ENCODE measurements at places on chromosomes 6 and 20. TPM values are rescaled to one million over a fixed set of nuclear protein-coding genes. Genes with fewer than 3 reads are reported as not detected.
A peak's percentile ranks its signal among the peaks of the same experiment; 100 is the strongest.

- no peak overlapping the region for H3K4me3 ChIP-seq
- H3K4me1 ChIP-seq: no peaks in the 10 kb centered on the region
Observed at GRCh38 chr6:124557873-124558272, 404.4 kb upstream of the RNF217 start.

- H3K36me3 ChIP-seq: no peaks in the 10 kb centered on the region
- H3K27ac ChIP-seq: no peak overlapping the region
- H3K4me3 ChIP-seq: no peak overlapping the region
- peaks cover 7% of the 10 kb centered on the region for H3K27me3 ChIP-seq
- DNase-seq: no peak
Observed at GRCh38 chr6:1242446-1242845, 69.5 kb upstream of the FOXQ1 start.

GRCh38 chr6:122033564-122034181 lies 365.8 kb upstream of the HSF2 start:
- peaks cover 1% of the 10 kb centered on the region for H3K4me1 ChIP-seq
- no peak overlapping the region for H3K4me3 ChIP-seq
- no peak for DNase-seq
- H3K36me3 ChIP-seq: no peaks in the 10 kb centered on the region
- H3K27me3 ChIP-seq: peaks cover 3% of the 10 kb centered on the region

DNA sequence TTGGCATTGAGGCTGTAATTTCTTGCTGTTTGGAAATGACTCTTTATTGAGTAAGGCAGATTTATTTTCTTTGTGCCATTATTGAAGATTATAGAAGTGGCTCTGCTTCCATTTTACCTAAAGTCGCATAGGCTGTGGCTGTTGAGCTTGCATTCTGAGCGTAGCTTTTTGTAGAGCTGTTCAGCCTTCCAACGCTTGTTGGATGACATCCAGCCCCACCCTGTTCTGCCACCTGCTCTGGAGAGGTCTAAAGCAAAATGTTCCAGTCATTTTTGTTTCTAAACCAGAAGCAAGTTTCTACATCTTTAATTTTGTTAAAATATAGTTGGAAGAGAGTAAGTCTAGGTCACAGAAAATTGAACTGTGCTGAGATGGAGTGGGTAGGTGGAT lies 24.4 kb downstream of the UST start:
- H3K4me1 ChIP-seq: peaks cover 9% of the 10 kb centered on the region
- peaks cover 14% of the 10 kb centered on the region for H3K27me3 ChIP-seq
- H3K36me3 ChIP-seq: no peaks in the 10 kb centered on the region
- no peak overlapping the region for H3K4me3 ChIP-seq
- no peak overlapping the region for H3K27ac ChIP-seq

Gene MAFB
- total RNA-seq: 2.4 TPM

- H3K4me1 ChIP-seq: no peaks in the 10 kb centered on the region
- H3K36me3 ChIP-seq: no peaks in the 10 kb centered on the region
- H3K4me3 ChIP-seq: no peak overlapping the region
- peaks cover 2% of the 10 kb centered on the region for H3K27me3 ChIP-seq
- no peak overlapping the region for H3K27ac ChIP-seq
Observed at GRCh38 chr6:110265273-110265672, 85.0 kb downstream of the CDC40 start.

Gene POPDC3
- total RNA-seq: not detected

Gene HLA-DQA2
- total RNA-seq: 0.34 TPM

- DNase-seq: no peak
- H3K4me1 ChIP-seq: peaks cover 10% of the 10 kb centered on the region
- peaks cover 31% of the 10 kb centered on the region for H3K27me3 ChIP-seq
- H3K4me3 ChIP-seq: no peak overlapping the region
Observed at GRCh38 chr6:130362128-130362527, 3.7 kb upstream of the TMEM200A start.

- no peaks in the 10 kb centered on the region for H3K36me3 ChIP-seq
- H3K27ac ChIP-seq: no peak overlapping the region
- H3K4me3 ChIP-seq: no peak overlapping the region
Observed at GRCh38 chr20:56795492-56795891, 166.4 kb downstream of the TFAP2C start.

DNA sequence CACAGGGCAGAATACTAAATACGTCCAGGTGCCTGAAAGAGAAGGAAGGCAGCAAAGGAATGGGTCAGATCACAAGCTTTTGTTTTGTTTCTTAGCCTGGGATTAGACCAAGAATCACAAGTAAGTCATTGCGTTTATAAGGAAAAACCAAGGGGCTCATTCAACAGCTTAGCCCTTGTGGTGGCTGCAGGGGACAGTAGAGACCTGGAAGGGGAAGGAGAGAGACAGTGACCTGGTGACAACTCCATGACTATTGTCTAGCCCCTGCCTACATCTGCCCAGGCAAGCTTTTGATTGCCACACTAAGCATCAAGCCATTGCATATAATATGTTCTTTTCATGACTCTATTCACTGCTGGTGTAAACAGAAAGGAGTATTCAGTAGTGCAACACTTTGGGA lies 30.2 kb upstream of the TBC1D7 start:
- peaks cover 8% of the 10 kb centered on the region for H3K36me3 ChIP-seq
- peak overlapping the region; percentile 19 for H3K27ac ChIP-seq
- H3K27me3 ChIP-seq: no peaks in the 10 kb centered on the region
- no peak for DNase-seq
- no peak overlapping the region for H3K4me3 ChIP-seq

Gene EFCAB8
- 0.77 TPM for total RNA-seq

DNA sequence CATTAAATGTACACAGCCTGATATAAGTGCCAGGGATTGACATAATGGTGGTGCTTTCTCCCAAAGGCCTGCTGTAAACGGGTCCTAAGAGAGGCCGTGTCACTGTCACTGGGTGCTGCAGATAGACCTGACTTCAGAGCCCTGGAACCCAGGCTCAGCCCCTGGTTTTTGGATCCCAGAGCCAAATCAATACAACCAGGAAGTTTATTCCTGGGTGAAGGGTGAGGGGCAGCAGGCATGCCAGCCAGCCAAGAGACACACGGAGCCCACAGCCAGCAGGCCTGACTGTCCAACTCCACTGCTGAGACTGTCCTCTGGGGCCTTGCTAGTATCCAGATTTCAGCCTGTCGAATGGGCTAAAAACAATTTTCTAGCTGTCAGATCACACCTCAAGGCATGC lies 12.8 kb upstream of the ARMC12 start:
- H3K4me3 ChIP-seq: no peak overlapping the region
- H3K36me3 ChIP-seq: no peaks in the 10 kb centered on the region
- peaks cover 51% of the 10 kb centered on the region for H3K4me1 ChIP-seq

Gene GSTA4
- 3.1 TPM for total RNA-seq

- H3K36me3 ChIP-seq: no peaks in the 10 kb centered on the region
- H3K4me1 ChIP-seq: no peaks in the 10 kb centered on the region
- H3K27me3 ChIP-seq: peaks cover 6% of the 10 kb centered on the region
- H3K4me3 ChIP-seq: no peak overlapping the region
Observed at GRCh38 chr20:17808357-17808756, 108.6 kb downstream of the BANF2 start.

DNA sequence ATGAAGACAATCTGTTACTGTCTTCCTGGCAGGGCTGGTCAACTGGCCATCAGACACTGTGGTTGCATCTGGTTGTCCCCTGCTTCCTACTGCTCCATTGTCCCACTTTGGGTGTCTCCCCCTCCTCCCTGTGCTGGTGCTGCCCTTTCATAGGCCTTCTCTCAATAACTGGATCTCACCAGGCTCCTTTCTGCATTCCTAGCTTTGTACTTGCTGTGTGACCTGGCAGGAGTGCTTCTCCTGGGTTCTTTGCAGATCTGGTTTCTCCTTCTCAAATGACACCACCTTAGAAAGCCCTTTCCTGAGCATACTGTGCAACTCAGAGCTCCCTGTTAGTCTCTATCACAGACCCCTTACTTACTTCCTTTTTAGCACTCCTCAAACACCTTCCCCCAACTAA lies 223.0 kb downstream of the BCKDHB start:
- H3K4me3 ChIP-seq: no peak overlapping the region
- H3K27ac ChIP-seq: no peak overlapping the region
- H3K4me1 ChIP-seq: no peaks in the 10 kb centered on the region
- no peaks in the 10 kb centered on the region for H3K27me3 ChIP-seq
- DNase-seq: no peak

- H3K27me3 ChIP-seq: no peaks in the 10 kb centered on the region
- no peaks in the 10 kb centered on the region for H3K36me3 ChIP-seq
- no peaks in the 10 kb centered on the region for H3K4me1 ChIP-seq
- no peak overlapping the region for H3K4me3 ChIP-seq
Observed at GRCh38 chr6:77326029-77326428, 137.3 kb downstream of the HTR1B start.

Gene FGD2
- 12.4 TPM for total RNA-seq

DNA sequence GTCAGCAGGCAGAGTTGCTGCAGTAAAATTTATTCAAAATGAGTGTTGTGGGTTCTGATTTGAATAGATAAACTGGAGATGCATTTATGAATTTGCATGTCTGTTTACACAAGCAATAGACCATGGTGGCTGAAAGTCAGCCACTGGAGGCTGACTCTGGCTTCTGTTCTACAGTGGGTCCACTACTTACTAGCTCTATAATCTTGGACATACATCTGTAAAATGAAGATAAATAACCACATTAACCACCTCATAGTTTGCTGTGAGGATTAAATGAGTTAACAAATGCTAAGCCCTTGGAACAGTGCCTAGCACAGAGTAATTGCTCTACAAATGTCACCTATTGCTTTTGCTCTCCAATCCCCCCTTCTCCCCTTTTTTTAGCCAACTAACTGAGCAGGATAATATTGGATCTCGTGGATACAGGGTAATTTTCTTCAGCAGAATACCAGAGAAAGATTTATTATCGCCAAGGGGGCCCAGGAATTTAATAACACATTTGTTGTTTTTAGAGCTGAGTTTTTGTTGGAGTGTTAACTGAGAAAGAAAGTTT lies 1.4 kb upstream of the PM20D2 start:
- no peak for DNase-seq
- H3K4me1 ChIP-seq: peaks cover 27% of the 10 kb centered on the region
- H3K36me3 ChIP-seq: peaks cover 12% of the 10 kb centered on the region
- H3K4me3 ChIP-seq: no peak overlapping the region
- peak overlapping the region; percentile 55 for H3K27ac ChIP-seq

DNA sequence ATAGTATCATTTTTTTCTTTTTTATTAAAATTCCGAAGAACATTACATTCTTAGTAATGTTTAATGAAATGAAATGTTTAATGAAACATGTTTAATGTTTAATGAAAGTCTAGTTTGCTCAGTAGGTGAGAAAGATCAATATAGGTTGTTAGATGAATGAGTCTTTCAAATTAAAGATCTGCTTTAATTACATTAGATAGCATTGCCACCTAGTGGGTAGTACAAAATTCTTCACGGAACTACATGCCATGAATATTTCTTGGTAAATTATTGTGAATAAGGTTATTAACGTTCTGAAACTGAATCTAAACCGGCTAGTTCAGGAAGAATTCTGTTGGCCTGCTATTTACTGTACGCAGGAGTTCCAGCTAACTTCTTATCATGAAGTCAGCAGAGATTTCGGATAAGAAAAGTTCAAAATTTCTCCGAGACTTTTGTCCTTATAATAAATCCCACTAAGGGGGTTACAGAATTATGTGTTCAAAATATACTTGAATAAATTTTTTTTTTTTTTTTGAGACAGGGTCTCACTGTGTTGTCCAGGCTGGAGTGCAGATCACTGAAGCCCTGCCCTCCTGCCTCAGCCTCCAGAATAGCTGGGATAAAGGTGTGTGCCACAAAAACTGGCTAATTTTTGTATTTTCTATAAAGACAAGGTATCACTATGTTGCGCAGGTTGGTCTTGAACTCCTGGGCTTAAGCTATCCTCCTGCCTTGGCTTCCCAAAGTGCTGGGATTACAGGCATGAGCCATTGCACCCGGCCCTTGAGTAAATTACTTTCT lies 7.9 kb upstream of the GMNN start:
- DNase-seq: no peak
- H3K36me3 ChIP-seq: no peaks in the 10 kb centered on the region
- H3K27ac ChIP-seq: no peak overlapping the region
- H3K27me3 ChIP-seq: no peaks in the 10 kb centered on the region
- H3K4me3 ChIP-seq: no peak overlapping the region
- peaks cover 4% of the 10 kb centered on the region for H3K4me1 ChIP-seq

GRCh38 chr6:252775-253535 lies 39.3 kb upstream of the DUSP22 start:
- peak overlapping the region; percentile 77 for H3K27ac ChIP-seq
- H3K36me3 ChIP-seq: peaks cover 5% of the 10 kb centered on the region
- no peaks in the 10 kb centered on the region for H3K27me3 ChIP-seq

Gene RBPJL
- not detected for total RNA-seq

GRCh38 chr20:21101453-21101931 lies 4.7 kb downstream of the LINC00237 start:
- no peak for DNase-seq
- H3K27ac ChIP-seq: peak overlapping the region; percentile 51
- H3K4me3 ChIP-seq: peak overlapping the region; percentile 83
- H3K36me3 ChIP-seq: no peaks in the 10 kb centered on the region
- H3K27me3 ChIP-seq: peaks cover 78% of the 10 kb centered on the region

GRCh38 chr6:127460465-127460864 lies 1.3 kb upstream of the KIAA0408 start:
- H3K36me3 ChIP-seq: no peaks in the 10 kb centered on the region
- peaks cover 12% of the 10 kb centered on the region for H3K27me3 ChIP-seq
- no peak overlapping the region for H3K27ac ChIP-seq
- H3K4me1 ChIP-seq: peaks cover 12% of the 10 kb centered on the region

Gene LAMA2
- not detected for total RNA-seq

DNA sequence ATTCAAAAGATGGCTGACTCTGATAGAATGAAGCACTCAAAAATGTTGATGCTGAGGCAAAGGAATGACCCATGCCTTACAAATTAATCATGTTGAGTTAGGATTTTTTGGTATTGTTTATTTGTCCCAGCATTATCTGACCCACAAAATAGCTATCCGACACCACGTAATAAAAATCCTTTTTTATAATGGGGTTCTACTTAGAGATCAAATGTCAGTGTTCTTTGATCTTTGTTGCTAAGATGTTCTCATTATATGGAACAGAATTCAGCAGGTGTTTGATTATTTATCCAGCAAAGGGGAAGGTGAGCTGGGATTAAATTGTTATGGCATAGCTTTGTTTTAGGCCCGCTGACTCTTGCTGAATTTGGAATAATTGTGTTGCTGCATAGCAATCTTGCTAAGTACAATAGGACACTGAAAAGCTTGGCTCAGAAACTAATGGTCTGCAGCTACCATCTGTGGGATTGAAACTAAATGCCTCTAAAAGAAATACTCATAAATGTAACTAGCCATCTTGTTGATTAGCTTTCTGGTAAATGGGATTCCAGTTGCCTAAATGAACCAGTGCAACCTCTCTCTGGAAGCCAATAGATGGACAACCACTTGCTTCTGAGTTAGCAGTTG lies 180.2 kb upstream of the HDAC2 start:
- no peaks in the 10 kb centered on the region for H3K36me3 ChIP-seq
- no peak for DNase-seq
- H3K27ac ChIP-seq: no peak overlapping the region
- no peaks in the 10 kb centered on the region for H3K4me1 ChIP-seq

Gene KIF6
- total RNA-seq: not detected

DNA sequence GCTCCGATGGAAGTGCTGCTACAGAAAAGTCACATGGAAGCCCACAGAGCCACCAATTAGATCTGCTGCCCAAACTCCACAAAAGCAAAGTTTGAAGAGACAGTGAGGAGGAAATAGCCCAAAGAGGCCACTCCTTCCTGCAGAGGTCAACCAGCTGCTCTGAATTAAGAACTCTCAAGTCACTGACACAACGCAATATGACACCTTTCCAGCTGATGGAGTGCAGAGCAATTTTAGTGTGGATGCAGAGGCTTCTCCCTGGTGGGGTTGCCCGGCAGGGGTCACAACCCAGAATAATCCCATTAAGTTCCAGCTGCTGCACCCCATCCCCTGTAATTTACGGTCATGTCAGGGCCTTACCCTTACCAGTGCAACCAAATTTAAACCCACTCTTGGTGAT lies 361.9 kb upstream of the JARID2 start:
- H3K27me3 ChIP-seq: no peaks in the 10 kb centered on the region
- H3K4me3 ChIP-seq: no peak overlapping the region
- no peaks in the 10 kb centered on the region for H3K36me3 ChIP-seq
- no peaks in the 10 kb centered on the region for H3K4me1 ChIP-seq

All from activated naive CD8-positive, alpha-beta T cell treated with anti-CD3 and anti-CD28 coated beads, Interleukin-2, amount 10 ng/mL, durations not matched to agents 7 days and 5 days (primary cell).